Stomach (tissue), 19 donors: ENCODE measurements at places on chromosomes 3 and 15. TPM values are rescaled to one million over a fixed set of nuclear protein-coding genes. Genes with fewer than 3 reads are reported as not detected.
A peak's percentile ranks its signal among the peaks of the same experiment; 100 is the strongest.

Gene MB21D2
- 15.1 TPM for total RNA-seq

Gene LYZL4
- not detected for total RNA-seq

Gene STAB1
- 295 TPM for total RNA-seq

Gene PLSCR2
- total RNA-seq: not detected

Gene RTP1
- total RNA-seq: not detected

GRCh38 chr15:79494384-79494909, 62.3 kb downstream of the MINAR1 start:
- peaks cover 13% of the 10 kb centered on the region for H3K27me3 ChIP-seq
- no peak for DNase-seq
- H3K36me3 ChIP-seq: no peaks in the 10 kb centered on the region
- no peaks in the 10 kb centered on the region for H3K4me1 ChIP-seq
- H3K27ac ChIP-seq: no peak overlapping the region

- H3K4me1 ChIP-seq: no peaks in the 10 kb centered on the region
- no peak overlapping the region for H3K4me3 ChIP-seq
- no peaks in the 10 kb centered on the region for H3K27me3 ChIP-seq
- no peaks in the 10 kb centered on the region for H3K36me3 ChIP-seq
Measured at GRCh38 chr3:171871392-171872274, 28.5 kb downstream of the TMEM212 start.

DNA sequence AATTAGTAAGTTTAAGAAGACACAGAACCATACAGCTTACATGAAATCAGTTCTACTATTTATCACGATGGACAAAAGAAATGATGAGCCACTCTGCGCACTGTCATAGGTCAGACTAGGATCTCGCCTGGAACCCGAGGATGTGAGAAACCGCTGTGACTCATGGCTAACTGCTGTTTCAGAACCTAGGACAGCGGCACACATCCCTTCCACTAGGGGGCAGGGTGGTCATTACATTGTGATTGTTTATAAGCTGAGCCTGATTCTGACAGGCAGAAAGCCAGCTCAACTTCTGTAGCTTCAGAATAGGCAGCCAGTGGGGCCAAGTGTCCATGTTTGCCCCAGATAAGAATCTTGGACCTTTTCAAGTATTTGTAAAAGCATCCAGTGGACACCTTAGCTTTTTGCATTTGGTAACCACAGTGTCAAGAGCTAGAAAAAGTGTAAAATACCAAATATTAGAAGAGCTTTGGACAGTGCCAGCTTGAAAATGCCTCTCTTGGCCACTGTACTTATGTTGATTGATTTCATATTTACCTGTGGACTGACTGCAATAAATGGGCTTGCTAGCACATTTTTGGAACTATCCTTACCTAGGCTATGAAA, 115.8 kb downstream of the KBTBD8 start:
- H3K4me3 ChIP-seq: no peak overlapping the region
- no peaks in the 10 kb centered on the region for H3K27me3 ChIP-seq
- peak; percentile 94 for DNase-seq
- H3K27ac ChIP-seq: no peak overlapping the region

DNA sequence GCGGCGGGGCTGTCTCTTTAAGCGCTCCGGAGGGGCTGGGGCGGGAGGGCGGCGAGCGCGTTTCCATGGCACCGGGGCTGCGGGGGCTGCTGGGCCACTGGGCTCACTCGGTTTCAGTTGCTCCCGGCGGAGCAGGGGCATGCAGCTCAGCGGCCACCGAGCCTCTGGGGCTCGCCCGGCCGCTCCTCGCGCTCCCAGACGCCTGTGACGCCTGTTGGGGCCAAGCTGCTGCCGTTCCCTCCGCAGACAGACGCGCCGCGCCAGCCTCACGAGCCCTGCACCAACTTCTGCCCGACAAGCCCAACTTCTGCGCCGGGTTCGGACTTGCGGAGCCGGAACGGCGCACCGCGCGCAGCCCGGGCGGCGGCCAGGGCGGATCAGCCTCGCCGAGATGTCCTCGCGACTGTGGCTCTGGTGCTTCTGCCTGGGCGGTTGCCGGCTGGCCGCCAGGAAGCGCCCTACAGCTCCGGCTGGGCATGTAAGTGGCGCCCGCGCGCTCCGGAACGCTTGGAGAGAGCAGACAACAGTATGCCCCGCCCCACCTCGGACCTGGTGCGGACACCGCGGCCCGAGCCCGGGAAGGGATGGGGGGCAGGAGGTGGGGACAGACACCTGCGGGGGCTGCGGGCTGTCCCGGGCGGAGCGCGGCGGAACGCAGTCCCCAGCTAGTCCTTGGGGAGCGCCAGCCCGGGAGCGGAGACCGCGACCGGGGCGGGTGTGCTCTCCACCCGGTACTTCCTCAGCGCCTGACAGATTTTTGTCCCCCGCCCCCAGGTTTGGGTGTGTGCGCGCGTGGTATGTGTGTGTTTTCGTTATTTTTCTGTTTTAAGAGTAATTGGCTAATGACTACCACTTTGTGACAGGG, 154.1 kb upstream of the GOLIM4 start:
- no peaks in the 10 kb centered on the region for H3K36me3 ChIP-seq
- H3K27me3 ChIP-seq: peaks cover 42% of the 10 kb centered on the region
- peaks cover 31% of the 10 kb centered on the region for H3K4me1 ChIP-seq
- H3K27ac ChIP-seq: peak overlapping the region; percentile 72

- H3K27me3 ChIP-seq: no peaks in the 10 kb centered on the region
- DNase-seq: no peak
- peaks cover 55% of the 10 kb centered on the region for H3K36me3 ChIP-seq
- peaks cover 53% of the 10 kb centered on the region for H3K4me1 ChIP-seq
- no peak overlapping the region for H3K4me3 ChIP-seq
- peak overlapping the region; percentile 79 for H3K27ac ChIP-seq
Measured at GRCh38 chr3:49416867-49417266, 4.6 kb downstream of the TCTA start.

DNA sequence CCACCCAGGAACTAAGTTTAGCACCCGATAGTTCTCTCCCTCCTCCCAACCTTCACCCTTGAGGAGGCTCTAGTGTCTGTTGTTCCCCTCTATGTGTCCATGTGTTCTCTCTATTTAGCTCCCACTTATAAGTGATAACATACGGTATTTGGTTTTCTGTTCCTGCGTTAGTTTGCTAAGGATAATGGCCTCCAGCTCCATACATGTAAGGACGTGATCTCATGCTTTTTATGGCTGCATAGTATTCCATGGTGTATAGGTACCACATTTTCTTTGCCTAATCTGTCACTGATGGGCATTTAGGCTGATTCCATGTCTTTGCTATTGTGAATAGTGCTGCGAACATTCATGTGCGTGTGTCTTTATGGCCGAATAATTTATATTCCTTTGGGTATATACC, 66.9 kb upstream of the TRA2B start:
- H3K27me3 ChIP-seq: no peaks in the 10 kb centered on the region
- no peak overlapping the region for H3K27ac ChIP-seq
- H3K4me3 ChIP-seq: no peak overlapping the region
- H3K4me1 ChIP-seq: no peaks in the 10 kb centered on the region
- H3K36me3 ChIP-seq: no peaks in the 10 kb centered on the region

- H3K36me3 ChIP-seq: no peaks in the 10 kb centered on the region
- H3K27ac ChIP-seq: no peak overlapping the region
- no peak overlapping the region for H3K4me3 ChIP-seq
- no peaks in the 10 kb centered on the region for H3K4me1 ChIP-seq
- DNase-seq: no peak
- no peaks in the 10 kb centered on the region for H3K27me3 ChIP-seq
Measured at GRCh38 chr3:80152692-80153091, 384.9 kb upstream of the ROBO1 start.

DNA sequence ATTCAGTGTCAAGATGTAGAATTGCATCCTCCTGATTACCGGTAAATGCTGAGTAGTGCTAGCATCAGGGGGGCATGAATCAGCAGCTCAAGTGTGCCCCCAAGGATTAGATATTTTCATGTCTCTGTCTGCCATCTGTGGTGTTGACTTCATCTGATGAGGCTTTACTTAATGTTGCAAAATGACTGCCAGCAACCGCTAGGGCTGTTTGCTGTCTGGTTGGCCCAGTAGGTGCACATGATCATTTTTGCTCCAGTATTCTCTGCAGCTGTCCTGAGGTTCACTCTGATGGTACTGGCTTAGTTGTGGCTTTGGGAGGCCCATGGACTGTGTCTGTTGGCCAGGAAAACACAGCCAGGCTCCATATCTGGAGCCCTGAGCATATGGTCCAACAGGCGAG, 316.4 kb downstream of the SOX2 start:
- no peak overlapping the region for H3K27ac ChIP-seq
- no peaks in the 10 kb centered on the region for H3K27me3 ChIP-seq
- H3K4me1 ChIP-seq: no peaks in the 10 kb centered on the region
- H3K36me3 ChIP-seq: no peaks in the 10 kb centered on the region
- no peak overlapping the region for H3K4me3 ChIP-seq

GRCh38 chr3:169581633-169582032, 81.9 kb downstream of the MECOM start:
- no peak for DNase-seq
- no peak overlapping the region for H3K27ac ChIP-seq
- no peaks in the 10 kb centered on the region for H3K27me3 ChIP-seq
- H3K36me3 ChIP-seq: no peaks in the 10 kb centered on the region
- no peak overlapping the region for H3K4me3 ChIP-seq
- peaks cover 10% of the 10 kb centered on the region for H3K4me1 ChIP-seq

DNA sequence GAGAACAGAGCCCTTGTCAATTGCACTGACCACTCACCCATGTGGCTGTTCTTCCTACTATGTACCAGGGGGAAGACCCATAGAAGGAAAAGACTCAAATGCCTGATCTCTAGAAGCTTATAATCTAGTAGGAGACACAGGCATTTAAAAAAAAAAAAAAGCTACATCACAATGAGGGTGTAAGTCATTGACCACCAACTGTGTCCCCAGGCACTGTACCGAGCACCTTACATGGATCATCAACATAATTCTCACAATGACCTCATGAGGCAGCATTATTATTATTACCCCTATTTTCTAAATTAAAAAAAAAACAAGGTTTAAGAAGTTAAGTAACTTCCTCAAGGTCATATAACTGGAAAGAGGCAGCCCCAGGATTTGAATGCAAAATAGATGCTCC, 247.4 kb downstream of the SHOX2 start:
- DNase-seq: no peak
- H3K27me3 ChIP-seq: no peaks in the 10 kb centered on the region
- H3K4me1 ChIP-seq: no peaks in the 10 kb centered on the region

DNA sequence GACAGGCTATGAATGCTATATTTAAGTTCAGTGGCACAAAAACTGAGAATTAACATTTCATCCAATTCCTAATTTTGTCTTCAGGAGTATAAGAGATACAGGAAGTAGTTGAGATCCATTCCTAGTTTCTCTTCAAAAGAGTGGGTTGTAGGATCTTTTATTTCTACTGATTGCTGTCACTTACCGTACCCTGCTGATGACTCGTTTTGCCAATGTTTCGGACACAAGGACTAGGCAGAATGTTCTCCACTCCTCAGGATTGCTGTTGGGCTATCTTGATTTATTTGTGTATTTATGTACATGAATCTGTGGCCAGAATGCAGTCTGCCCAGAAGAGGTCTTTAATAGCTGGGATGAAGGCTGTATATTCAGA, 11.9 kb downstream of the ARL8B start:
- H3K27ac ChIP-seq: no peak overlapping the region
- no peaks in the 10 kb centered on the region for H3K27me3 ChIP-seq
- DNase-seq: no peak
- peaks cover 64% of the 10 kb centered on the region for H3K4me1 ChIP-seq
- H3K4me3 ChIP-seq: no peak overlapping the region
